ENCODE measurements at places on chromosomes 6 and 20.

DNA sequence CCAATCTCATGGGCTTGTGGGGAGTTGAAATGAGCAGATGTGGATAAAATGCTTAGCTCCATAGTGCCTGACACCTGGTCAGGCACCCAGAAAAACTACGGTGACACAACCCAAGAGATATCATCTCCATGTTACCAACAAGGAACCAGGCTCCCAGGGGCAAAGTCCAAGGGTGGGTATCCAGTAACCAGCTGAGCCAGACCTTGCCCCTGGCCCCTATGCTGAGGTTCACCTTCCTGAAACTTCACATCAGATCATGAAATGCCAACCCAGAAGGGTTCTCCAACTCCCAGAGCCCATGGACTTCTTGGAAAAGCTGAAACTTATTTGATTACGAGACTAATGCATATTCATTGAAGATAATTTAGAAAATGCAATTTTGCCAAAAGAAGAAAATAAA, 141.8 kb upstream of the KCNG1 start:
- no peak for DNase-seq

- DNase-seq, result no peak
Observed at GRCh38 chr6:160972111-160972510, 19.5 kb upstream of the MAP3K4 start.

DNA sequence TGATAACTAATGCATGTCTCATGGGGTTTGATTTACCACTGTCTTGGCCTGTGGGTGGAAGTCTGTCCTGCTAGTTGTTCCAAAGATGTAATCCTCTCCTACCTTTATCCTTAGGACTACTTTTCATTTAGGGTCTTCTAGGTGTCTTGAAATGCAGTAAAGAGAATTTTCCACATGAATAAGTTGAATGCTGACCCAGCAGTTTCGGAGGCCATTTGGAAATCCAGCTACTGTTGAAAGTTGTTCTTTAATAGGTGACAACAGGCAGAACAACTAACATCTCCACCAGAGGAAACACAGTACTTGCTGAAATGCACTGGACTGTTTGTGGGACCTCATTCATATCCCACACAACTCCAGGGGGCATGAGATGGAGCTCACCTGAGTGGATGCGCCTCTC, 478.1 kb downstream of the BTBD3 start:
- DNase-seq, result no peak

- DNase-seq, result no peak
Observed at GRCh38 chr6:52546678-52547077, 30.2 kb downstream of the TRAM2 start.

DNA sequence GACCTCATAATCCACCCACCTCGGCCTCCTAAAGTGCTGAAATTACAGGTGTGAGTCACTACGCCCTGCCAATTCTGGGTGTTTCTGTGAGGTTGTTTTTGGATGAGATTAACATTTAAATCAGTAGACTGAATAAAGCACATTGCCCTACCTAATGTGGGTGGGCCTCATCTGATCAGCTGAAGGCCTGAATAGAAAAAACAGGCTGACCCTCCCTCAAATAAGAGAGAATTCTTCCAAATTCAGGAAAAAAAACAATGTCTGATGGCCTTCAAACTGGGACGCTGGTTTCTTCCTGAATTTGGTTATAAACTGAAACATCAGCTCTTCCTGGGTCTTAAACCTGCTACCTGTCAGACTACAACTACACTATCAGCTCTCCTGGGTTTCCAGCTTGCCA, 51.0 kb downstream of the POU3F2 start:
- no peak for DNase-seq

DNA sequence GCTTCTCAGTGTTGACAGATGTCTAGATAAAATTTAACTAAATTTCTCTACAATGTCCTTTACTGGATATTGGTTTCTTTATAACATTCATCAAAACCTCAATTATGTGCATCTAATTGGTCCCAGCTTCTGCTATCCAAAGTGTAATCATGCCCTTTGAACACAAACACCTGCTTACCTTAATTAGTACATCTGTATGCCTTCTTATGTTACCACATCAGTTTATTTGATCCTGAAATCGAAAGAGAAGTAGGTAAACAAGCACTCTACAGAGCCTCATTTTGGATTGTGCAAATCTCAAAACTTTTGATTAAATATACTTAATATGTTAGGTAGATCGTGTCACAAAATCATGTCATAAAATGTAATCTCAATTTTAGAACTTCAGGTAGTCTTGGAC, 36.5 kb downstream of the TAB2 start:
- DNase-seq, result no peak

- no peak for DNase-seq
Observed at GRCh38 chr6:24692003-24692402, 25.1 kb downstream of the ACOT13 start.

- no peak for DNase-seq
Observed at GRCh38 chr6:35177157-35177556, 36.0 kb upstream of the TCP11 start.

GRCh38 chr20:32535953-32536823, 48.9 kb downstream of the NOL4L start:
- no peak for DNase-seq

DNA sequence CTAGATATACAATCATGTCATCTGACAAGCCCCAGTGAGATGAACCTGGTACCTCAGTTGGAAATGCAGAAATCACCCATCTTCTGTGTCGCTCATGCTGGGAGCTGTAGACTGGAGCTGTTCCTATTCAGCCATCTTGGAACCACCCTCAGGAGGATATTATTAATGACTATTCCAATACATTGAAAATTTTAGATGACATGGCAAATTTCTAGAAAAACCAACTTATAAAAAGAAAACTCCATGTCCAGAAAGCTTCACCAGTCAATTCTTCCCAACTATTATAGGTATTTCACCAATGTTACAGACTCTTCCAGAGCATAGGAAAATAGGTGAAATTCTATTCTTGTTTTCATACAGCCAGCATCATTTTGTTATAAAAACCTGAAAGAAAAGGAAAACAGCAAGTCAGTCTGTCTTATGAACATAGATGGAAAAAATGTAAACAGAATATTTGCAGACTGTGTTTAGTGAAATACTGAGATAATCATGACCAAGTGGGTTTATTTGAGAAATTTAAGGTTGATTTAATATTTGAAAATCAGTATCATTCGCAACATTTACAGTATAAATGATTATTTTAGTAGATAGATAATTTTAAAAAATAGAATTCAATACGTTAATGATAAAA, 43.3 kb downstream of the ATRN start:
- DNase-seq, result no peak

DNA sequence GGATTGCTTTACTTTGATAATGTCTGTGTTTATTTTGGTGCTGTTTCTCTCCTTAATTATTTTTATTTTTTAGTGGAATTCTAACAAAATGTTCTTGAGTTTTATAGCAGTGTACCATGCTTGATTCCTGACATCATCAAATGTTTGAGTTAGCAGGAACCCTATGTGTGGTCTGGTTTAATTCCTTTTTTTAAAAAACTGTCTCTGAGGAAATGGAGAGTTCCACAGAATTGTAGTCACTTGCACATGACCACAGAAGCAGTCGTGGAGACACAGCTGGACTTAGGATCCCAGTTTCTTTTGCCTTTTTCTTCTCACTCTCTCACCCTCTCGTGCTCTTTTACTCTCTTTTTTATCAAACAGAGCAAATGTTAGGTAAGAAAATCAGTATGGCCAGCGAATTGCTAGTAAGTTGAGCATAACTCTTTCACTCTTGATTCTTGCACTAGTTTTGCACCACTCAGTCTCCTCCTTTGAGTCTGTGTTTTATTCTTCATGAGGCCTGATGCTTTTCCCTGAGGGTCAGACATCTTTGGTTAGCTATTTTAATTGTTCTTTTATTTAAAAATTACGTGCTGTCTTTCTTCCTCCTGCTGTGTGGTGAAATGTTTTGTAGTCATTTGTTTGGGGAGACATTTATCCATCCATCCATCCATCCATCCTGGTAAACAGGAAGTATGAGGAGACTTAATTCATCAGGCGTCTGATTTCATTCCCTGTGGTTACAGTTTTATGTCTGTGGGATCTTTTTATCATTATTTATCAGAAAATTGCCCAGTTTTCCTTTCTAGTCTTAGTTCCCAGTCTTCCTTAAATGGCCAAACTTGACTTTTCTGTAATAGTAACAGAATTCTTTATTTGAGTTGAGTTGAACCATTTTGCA, 83.0 kb downstream of the SCAF8 start:
- DNase-seq, result no peak

- DNase-seq, result no peak
Observed at GRCh38 chr20:9615766-9616454, 101.5 kb downstream of the LAMP5 start.

DNA sequence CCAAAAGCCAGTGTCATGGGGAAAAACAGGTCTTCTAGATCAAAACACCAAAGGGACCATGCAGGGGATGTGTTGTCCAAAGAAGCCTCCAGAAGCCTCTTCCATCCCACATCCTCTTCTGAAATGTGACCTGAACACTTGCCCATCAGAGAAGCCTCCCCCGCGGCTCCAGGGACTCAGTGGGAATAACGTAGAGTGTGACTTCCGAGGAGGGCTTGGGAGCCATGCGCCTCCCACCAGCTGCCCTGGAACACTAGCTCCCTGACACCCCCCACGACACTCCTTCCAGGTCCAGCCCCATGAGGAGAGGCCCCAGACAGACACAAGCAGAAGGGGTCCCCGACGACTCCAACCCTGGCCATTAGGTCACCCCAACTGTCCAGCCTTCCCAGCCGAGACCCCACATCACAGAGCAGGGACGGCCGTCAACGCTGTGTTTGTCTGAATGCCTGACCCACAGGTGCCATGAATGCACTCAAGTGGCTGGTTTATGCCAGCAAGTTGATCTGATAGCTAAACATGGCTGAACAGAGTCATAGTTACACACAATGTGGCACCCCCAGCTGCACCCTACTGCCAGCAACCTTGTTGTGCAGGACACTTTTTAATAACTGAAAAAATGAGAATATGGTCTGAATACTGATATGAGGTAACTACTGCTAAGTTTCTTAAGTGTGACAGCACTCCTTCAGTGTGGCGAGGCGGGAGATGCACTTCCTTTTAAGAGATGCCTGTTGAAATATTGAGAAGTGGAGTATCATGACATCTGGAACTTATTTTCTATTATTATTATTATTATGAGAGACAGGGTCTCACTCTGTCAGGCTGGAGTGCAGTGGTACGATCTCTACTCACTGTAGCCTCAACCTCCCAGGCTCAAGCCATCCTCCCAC, 58.0 kb downstream of the GINS1 start:
- DNase-seq, result no peak

DNA sequence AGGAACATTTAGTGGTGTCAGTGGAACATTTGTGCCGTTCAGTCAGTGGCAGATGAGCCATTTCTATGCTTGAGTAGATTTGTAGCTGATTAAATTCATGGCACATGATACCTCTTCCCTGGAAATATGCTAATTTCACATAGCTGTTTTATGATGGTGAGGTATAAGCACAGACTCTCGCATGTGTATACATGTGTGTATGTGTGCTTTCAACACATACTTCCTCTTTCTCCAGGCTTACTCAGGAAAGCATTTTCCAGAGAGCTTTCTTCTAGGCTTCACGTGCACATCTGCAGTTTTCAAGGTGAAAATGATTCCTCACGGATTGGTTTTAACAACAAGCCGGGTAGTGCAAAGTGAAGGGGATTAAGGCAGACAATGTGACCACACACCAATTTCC, 396.5 kb downstream of the HDGFL1 start:
- DNase-seq, result no peak

GRCh38 chr20:38152621-38153221, 12.3 kb downstream of the TGM2 start:
- DNase-seq, result no peak

GRCh38 chr6:10414756-10415616, at the start of gene TFAP2A:
Gene TFAP2A (minus strand): TSS chr6:10415074. CDS start chr6:10414991, 83 bp downstream.
- no peak for DNase-seq
